CD4-positive, alpha-beta T cell treated with Interferon gamma for 1 hour (primary cell): ENCODE measurements at places on chromosomes 4 and X.
A peak's percentile ranks its signal among the peaks of the same experiment; 100 is the strongest.

DNA sequence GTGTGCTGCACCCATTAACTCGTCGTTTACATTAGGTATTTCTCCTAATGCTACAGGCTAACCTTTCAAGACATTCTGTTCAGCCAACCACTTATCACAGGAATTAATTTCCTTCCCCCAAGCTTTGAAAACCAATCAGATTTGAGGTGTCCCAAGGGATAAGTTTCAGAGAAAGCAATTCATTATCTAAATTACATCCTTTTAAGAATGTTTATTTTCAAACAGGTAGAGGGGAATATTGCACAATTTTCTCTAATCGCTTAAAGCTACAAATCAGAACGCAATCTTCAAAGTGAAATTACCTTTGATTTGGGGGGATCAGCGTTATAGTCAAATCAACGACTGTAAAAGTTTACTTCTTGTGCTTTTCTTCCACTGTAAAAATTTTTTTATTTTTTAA, 1.6 kb downstream of the CLOCK start:
- no peak for DNase-seq

DNA sequence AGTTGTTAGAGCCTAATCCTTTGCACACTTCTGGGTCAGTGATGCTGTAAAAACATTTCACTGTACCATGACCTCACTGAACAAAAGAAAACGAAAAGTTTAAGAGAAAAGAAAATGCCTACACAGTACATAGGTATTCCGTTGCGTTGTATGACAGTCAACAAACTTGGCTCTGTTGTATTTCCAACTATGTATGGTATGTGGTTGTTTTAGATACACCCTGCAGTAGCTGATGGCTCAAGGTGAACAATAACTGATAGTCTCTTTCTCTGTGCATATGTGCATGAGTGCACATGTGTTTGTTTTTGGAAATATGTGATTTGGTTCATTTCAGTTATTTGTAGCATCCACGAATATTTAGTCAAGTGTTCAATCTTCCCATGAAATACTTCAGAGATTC, 176.0 kb downstream of the BMPR1B start:
- DNase-seq = no peak

- no peak for DNase-seq
Observed at GRCh38 chr4:52263607-52264006, 212.5 kb downstream of the SPATA18 start.

- DNase-seq = no peak
Observed at GRCh38 chrX:119622356-119623232, 16.4 kb upstream of the NKRF start.

GRCh38 chrX:20595928-20596575, 329.3 kb upstream of the RPS6KA3 start:
- no peak for DNase-seq

DNA sequence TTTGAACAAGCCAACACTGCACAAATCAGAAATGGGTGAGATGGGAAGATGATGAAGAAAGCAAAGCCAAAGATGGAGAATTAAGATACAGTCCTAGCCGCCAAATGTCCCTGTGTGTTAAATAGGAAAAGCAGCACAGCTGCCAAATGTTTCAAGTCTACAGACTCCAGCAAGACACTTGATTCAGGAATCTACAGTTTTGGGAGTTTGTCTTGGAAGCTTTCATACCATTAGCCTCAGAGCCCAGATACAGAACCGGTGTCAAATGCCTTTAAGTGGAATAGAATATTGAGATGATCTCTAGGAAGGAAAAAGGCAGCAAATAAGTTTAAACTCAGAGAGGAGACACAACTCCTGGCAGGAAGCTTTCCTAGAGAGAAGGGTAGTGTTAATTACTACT, 30.3 kb downstream of the OPHN1 start:
- no peak for DNase-seq

DNA sequence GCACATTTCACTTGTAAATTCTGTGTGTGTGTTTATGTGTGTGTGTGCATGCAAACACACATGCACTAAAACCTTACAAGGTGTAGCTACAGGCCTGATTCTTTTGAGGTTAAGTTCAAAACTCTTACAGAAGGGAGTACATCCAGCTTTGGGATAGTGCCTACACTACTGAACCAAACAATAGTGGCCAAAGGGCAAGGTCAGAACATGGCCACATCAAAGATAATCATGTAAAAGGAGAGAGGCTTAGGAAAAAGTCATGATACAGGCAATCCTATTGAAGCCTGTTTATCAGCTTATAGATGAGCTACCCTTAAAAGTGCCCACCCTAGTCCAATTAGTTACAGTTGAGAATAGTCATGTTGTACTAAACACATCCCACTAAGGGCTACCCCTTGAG, 139.6 kb downstream of the IDS start:
- DNase-seq = no peak

GRCh38 chrX:24204958-24205357, 55.4 kb downstream of the ZFX start:
- no peak for DNase-seq

- DNase-seq = no peak
Observed at GRCh38 chrX:107565931-107566603, 62.2 kb upstream of the PRPS1 start.

DNA sequence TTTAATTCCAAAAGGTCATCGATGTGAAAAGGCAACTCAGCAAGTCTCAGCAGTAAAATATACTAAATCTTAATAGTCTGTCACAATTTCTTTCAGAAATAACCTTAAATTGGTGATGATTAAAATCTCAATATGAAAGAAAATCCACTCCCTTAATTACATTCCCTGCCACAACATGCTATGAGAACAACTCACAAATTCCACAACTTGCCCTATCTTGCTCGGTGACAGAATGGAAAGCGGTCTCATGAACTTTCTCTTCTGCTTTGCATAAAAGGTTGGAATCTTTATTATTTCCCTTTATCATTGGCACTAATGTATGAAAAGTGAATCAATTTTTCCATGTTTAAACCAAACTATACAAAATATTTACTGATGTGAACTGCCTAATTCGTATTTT, 380.8 kb downstream of the TMA16 start:
- no peak for DNase-seq

- DNase-seq = no peak
Observed at GRCh38 chr4:165631208-165631894, 241.7 kb upstream of the TLL1 start.

DNA sequence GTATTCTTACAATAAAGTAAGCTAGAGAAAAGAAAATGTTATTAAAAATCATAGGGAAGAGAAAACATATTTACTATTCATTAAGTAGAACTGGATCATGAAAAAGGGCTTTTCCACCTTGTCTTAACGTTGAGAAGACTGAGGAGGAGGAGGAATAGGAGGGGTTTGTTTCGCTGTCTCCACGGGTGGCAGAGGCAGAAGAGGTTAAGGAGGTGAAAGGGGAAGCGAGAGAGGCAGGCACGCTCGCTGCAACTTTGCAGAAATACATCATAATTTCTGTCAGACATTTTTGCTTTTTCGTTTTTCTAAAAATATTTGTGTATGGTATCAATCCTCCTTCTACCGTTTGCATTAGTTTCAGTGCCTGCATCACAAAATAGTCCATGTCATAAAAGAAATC, 2375.1 kb upstream of the AGA start:
- no peak for DNase-seq

DNA sequence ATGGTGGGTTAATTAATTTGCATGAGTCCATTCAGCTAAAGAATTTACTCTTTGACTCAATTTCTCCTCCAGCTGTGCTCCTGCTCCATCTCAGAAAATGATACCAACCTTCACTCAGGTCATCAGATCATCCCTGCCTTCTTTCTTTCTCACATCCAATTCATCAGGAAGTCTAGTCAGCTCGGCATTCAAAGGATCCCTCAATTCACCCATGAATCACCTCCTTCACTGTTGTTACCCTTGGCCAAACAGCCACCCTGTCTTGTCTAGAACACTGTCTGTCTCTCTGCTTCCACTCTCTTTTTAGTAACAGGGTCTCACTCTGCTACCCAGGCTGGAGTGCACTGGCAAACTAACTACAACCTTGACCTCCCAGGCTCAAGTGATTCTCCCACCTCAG, 337.4 kb upstream of the SFRP2 start:
- no peak for DNase-seq

DNA sequence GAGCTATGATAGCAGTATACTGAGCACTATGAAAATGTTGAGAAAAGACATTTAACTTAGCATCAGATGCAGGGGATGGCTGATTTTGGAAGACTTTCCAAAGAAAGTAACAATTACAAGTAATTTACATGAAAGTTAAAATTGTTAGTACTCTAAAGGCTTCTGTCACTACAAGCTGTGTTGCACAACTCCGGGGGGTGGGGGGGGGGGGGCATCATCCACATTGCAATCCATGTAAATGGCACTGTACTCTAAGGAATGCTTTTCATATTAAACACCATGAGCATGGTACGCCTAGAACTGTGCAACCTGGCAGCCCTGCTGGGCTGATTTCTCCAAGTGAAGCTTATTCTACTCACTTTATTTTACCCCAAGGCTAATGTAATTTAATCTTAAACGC, 363.4 kb downstream of the TMA16 start:
- no peak for DNase-seq

DNA sequence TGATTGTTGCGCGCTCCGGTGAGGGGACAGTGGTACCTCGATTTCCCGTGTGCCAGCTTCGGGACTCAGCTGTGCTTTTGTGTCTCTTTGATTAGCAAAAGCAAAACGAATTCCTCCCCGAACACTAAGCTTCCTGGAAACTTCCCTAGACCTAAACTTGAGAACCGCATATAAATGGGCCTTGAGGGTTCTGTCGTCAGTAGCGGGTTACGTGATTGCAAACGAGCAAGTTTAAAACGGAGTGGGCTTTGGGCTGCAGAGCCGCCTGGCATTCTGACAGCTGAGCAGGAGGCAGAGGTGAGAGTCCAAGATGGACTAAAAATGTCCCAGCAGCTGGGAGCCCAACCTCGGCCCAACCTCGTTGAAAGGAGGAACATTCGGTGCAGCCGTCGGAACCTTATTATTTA, 1.2 kb upstream of the TAPT1 start:
- DNase-seq = no peak

GRCh38 chr4:105462576-105462975, 11.3 kb downstream of the PPA2 start:
- DNase-seq = no peak

DNA sequence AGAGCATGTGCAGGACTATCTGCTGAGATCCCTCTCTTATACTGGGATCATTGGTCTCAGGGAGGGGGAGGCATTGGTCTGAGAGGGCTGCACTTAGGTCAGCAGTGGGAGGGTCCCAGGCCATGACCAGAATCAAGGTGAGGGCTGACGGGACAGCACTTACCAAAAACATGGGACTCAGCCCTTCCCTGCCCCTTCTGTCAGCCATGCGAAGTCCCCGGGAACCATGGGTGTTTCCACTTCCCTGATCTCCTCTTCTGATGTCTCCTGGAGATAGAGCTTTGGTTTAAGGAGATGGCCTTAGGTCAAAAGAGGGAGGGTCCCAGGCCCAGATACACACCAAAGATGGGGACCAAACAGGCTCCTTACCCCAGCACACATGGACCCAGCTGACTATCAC, 12.9 kb upstream of the HSFX1 start:
- DNase-seq = no peak

DNA sequence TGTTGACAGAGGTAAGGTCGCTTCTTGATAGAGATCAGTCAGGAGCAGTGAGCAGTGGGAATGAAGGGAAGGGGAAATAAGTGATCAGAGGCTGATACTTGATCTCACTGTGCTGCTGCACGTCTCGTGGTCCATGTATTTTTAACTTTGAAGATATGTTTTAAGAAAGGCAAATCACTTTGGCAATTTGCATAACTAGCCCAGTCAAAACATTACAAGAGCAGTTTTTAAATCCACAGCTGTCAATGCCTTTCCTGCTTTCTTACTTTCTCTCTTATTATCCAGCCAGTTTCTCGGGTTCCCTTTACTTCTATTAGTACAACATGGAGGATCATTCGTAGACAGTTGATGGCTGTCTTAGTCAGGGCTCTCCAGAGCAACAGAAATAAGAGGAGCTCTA, 472.8 kb downstream of the TMA16 start:
- no peak for DNase-seq

DNA sequence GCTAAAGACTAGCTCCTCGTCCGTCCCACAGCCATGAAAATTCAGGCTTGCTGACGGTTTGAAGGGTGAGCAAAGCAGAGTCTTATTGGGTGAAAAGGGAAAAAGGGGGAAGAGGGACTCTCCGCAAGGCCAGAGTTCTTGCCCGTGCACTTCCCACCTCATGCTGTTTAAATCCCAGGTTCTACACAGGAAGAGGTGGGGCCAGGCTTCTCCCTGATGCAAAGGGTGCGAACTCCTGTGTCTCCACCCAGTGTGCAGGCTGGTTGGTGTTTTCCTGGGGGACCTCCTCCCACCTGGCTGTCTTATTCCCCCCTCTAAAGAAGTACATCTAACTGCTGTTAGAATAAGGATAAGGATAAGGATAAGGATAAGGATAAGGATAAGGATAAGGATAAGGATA, 18.0 kb upstream of the LANCL3 start:
- DNase-seq = no peak

DNA sequence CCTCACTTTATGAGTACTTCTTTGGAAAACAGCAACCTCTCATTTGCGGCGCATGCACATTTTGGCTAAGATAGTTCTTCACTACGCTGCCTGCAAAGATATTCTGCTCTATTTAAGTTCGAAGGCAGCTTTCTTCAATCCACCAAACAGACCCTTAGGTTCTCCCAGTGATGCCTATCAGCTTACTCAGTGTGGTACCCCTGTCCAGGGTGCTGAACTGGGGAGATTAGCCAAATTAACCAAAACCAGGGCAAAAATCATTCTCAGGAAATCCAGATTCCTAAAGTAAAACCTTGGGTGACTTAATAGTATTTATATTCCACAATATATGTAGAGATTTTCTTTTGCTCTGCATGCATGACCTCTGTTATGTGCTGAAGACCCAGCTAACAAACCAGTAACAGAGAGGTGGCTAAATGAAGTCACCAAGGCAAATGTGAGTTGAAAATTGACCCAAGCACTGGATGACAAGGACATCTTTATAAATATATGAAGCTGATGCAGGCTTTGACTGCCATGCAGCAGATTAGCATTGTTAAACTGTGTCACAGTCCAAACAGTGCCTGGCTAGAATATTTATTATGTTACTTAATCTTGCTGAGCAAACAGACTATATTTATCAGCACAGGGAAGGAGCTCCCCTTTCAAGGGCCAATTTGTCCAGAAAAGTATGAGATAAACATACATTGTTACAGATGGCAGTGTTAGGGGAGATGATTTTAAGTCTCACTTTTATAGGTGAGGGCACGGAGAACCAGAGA, 418.2 kb downstream of the STIM2 start:
- no peak for DNase-seq

- no peak for DNase-seq
Observed at GRCh38 chr4:71559957-71560571, 221.2 kb downstream of the SLC4A4 start.

DNA sequence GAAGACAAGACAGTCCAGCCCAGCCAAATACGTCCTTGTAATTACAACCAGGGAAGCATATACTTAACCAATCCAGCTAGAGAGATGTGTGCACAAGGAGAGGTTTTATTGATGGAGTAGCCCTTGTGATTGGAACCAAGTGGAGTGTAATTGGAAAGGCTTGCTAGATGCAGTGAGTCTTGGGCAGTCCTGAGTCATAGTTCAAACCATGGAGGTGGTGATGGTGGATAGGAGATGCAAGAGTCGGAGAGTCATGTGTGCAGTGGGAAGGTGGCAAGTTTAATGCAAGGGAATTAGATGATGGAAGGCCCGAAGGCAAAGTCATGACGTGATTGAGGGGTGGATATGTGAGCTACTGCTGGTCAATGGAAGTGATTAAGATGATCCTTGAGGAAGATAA, 63.7 kb downstream of the PHEX start:
- DNase-seq = no peak

- DNase-seq = peak; percentile 26
Observed at GRCh38 chr4:80362578-80363181, 27.1 kb downstream of the CFAP299 start.
